Stimulated activated CD4-positive, alpha-beta T cell treated with anti-CD3 and anti-CD28 coated beads, Interleukin-4, amount 100 ng/mL, for 24 hours (primary cell): ENCODE measurements at places on chromosomes 12 and 14.

- DNase-seq: no peak
Observed at GRCh38 chr14:31934767-31935266, 142.3 kb upstream of the ARHGAP5 start.

DNA sequence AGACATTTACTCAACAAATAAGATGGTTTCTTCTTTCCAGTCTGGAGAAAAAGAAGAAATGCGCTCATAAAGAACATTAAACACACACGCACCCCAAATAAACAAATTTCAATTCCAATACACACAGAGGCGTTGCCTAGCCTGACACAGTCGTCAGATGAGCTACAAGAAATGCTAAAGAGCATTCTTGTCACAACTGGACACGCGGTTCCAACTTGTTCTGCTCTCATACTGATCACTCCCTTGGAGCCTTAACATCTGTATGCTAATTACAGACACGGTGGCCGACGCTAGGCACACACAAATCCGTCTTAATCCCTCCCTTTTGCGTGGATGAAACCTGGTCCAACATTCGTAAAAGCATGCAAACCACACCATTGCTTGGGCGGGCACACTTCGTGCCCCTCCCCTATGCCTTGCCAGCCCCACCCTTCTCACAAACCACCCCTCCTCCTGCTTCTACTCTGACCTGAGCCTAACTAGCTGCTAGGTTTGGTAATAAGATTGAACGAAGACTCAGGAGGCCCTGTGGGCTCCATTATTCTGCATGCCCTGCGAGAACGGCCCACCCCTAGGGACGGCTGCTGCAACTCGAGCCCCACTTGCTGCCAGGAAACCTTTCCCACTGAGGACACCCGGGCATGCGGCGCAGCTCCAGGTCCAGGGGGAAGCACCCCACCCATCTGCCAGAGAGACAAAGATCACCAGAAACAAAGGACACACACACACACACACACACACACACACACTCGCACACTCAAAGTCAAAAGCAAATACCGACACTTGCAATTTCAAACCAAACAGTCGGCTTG lies 1.2 kb downstream of the KCNK10 start:
- no peak for DNase-seq

DNA sequence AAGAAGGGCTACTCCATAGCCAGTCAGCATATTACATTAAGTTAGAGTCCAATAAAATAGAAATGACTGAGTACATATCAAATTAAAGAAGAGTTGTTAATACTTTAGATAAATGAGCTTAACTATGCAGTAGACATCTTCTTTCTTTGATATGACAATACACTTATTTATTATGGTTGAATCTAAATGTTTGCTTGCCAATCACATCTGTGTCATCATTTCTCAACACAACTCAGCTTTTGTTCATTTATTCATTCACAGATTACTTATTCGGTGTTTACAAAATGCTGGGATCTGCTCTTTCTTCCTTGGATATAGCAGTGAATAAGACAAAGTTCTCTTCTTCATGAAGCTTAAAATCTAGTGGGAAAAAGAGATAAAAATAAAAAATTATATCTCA lies 614.6 kb upstream of the ATP2B1 start:
- DNase-seq: no peak

DNA sequence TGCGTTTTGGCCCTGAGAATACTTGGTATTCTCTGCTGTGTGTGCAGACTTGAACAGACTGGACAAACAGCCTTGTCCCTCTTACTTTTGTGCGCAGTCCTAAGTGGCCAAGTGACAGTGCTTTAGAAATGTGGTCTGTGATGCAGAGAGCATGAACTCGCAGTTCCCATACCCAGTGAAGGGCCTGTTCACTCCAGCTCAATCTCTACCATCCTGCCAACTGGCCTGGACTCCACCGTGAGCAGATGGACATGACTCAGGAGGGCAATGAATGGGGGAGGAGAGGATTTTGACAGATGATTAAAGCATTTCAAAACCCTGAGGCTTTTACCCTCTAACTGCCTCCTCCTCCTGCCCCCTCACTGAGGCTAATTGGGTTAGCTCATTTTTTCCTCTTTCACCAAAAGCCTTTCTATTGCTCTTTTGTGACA lies 62.5 kb upstream of the PYGL start:
- DNase-seq: no peak

DNA sequence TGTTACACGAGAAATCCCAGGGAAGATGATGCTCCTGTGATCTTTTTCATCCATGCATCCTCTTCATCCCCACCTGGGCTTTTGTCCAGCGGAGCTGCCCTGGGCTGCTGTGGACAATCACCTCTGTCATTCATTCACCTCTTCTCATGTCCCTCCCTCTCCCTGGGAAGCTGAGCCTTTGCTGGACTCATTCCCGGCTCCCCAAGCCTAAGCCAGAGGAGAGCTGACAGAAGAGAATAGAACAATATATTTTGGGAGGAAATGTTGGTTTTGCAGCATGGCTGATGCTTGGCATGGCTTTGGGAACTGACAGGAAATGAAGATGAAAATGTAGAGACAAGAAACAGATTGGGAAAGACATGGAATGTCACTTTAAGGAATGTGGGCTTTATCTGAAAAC lies 177.4 kb downstream of the DICER1 start:
- DNase-seq: no peak

DNA sequence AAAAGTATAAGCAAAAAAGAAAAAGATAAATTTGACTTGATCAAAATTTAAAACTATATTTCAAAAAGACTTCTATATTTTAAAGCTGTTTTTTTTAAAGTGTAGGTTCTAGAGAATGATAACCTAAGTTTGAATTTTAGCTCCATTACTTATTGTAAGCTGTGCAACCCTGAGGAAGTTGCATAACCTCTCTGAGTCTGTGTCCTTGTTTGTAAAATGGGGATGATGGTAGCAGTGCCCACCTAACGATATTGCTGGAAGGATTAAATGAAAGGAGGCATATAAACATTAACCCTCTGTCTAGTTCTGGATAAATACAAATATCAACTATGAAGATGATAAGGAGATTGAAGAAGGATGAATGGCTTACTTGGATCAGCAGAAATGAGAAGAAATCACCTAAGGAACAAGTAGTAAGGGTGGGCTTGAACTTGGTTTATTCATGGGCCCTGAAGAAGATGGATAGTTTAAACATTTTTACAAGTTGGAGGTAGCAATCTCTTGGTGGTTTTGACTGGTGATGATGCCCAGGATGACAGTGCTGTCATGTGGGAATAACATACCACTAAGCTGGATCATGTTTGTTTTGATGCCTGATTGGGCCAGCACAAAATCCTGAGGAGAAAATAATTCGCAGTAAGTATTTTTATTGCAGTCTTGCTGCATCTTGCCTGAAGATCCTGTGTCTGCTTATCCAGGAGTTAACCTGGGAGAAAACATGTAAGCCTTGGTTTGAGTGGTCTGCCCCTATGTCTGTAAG lies 35.0 kb downstream of the TXNRD1 start:
- no peak for DNase-seq

DNA sequence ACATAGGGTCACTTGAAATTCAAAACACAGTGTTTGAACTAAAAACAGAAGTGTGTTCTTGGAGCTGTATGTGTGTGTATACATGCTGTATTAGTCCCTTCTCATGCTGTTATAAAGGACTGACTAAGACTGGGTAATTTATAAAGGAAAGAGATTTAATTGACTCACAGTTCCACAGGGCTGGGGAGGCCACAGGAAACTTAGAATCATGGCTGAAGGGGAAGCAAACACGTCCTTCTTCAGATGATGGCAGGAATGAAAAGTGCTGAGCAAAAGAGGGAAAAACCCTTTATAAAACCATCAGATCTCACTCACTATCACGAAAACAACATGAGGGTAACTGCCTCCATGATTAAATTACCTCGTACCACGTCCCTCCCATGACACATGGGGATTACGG lies 224.1 kb downstream of the BCAT1 start:
- DNase-seq: peak; percentile 27

GRCh38 chr14:55092341-55092740 lies 36.7 kb upstream of the LGALS3 start:
- DNase-seq: no peak
